DND-41 (cell line): ENCODE measurements at places on chromosomes 3 and 15.

GRCh38 chr15:79450648-79451047 lies 18.5 kb downstream of the MINAR1 start:
- H3K27me3 ChIP-seq, result no peaks in the 10 kb centered on the region
- no peaks in the 10 kb centered on the region for H3K4me1 ChIP-seq
- H3K27ac ChIP-seq, result no peak overlapping the region
- no peak overlapping the region for H3K4me3 ChIP-seq

GRCh38 chr3:9695345-9695744 lies 8.3 kb upstream of the CPNE9 start:
- H3K36me3 ChIP-seq, result peaks cover 84% of the 10 kb centered on the region
- H3K27ac ChIP-seq, result no peak overlapping the region
- H3K27me3 ChIP-seq, result no peaks in the 10 kb centered on the region
- H3K4me3 ChIP-seq, result no peak overlapping the region
- H3K4me1 ChIP-seq, result no peaks in the 10 kb centered on the region
- no peak for DNase-seq

GRCh38 chr15:51096976-51097375 lies 2.3 kb upstream of the TNFAIP8L3 start:
- DNase-seq, result no peak
- no peaks in the 10 kb centered on the region for H3K36me3 ChIP-seq
- H3K4me1 ChIP-seq, result no peaks in the 10 kb centered on the region
- no peak overlapping the region for H3K27ac ChIP-seq
- no peak overlapping the region for H3K4me3 ChIP-seq
- H3K27me3 ChIP-seq, result no peaks in the 10 kb centered on the region

DNA sequence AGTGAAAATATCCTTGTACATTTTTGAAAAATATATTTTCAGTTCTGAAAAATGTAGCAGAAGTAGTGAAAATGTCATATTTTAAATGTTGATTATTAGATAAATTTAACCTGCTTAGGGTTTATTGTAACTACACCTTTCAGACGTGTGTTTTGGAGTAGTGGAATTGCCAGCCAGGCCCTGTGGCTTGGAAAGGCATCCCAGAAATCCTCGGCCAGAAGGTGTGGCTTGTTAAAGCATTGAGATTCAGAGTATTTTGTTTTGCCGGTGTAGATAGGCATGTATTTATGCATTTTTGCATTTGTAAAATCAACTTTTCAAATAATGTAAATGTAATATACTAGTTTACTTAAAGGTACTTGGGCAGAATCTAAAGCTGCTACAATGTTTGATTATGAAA lies 7.0 kb downstream of the EBLN2 start:
- H3K36me3 ChIP-seq, result peaks cover 49% of the 10 kb centered on the region; the same call in 1 of the 2 replicates
- H3K27ac ChIP-seq, result no peak overlapping the region
- H3K27me3 ChIP-seq, result no peaks in the 10 kb centered on the region
- no peak for DNase-seq

GRCh38 chr3:31515486-31516284 lies 17.0 kb upstream of the STT3B start:
- no peak for DNase-seq
- no peaks in the 10 kb centered on the region for H3K36me3 ChIP-seq
- no peaks in the 10 kb centered on the region for H3K4me1 ChIP-seq
- H3K27ac ChIP-seq, result no peak overlapping the region
- no peak overlapping the region for H3K4me3 ChIP-seq

DNA sequence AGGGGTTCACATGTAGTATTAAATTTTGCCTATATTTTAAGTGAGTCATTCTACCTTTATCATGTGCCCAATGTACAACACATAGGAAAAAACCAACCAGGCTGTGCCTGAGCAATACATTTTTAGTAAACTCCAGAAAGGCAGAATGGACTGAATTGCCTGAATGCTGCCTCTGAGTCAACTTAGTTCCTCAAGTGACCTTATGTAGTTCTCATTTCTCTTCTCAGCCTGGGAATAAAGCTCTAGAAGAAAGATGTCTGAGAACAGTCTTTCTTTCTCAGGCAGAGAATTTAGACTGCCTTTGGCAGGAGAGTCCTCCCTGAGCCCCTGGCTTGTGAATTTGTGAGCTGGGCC lies 13.0 kb downstream of the ST3GAL6 start:
- H3K27ac ChIP-seq, result no peak overlapping the region
- DNase-seq, result no peak
- H3K36me3 ChIP-seq, result peaks cover 27% of the 10 kb centered on the region
- no peaks in the 10 kb centered on the region for H3K27me3 ChIP-seq

DNA sequence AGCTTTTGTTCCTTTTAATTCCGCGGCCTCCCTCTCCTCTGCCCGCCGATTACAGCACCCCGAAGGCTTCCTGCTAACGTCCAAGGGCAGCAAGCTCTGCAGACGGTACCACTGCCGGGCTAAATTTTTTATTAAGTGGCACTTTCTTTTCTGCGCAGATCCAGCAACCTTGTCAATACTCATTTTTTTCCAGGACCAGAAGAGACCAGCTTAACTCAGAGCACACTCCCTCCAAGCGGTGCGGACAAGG lies 542 bp upstream of the MEIS2 start:
- H3K36me3 ChIP-seq, result no peaks in the 10 kb centered on the region
- no peak for DNase-seq
- no peaks in the 10 kb centered on the region for H3K4me1 ChIP-seq
